Activated naive CD8-positive, alpha-beta T cell treated with anti-CD3 and anti-CD28 coated beads, Interleukin-2, amount 50 U/mL, for 24 hours (primary cell): ENCODE measurements at places on chromosomes 1 and 21.

DNA sequence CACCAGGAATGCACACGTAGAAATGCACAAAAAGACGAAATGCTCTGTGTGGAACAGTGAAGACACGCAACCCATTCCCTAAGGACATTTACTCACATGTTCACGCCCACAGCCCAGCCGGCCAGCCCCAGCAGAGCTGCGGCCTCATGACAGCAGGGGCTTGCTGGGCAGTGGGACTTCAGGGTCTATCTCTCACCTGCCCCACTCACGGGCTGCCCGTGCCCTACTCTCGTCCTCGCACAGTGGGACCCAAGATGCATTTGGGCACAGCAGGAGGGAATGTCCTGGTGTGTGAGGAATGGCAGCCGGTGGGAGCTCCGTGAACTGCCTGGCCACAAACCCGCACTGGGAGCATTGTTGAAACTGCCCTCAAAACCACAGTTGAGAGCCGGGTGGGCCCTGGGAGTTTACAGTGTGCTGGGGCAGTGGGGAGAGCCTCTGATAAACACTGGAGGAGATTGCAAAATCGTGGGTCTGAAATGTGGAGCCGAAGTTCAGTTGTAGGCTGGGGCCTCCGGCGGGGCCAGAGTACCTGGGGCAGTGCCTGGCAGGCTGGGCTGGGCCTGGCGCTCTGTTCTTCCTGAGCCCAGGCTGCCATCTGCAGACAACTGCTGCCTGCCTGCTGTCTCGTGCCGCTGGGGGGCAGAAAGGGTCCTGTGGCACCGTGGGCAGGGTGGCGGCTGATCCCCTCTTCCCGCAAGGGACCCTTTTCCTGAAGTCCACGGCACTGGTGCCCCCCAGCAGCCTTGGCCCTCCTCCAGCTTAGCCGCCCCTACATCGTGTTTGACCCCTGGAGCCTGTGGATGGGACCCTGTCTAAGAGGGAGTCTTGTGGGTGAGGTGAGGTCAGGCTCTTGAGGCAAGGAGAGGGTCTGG is 20.7 kb upstream of the POFUT2 start:
- H3K27me3 ChIP-seq = peaks cover 4% of the 10 kb centered on the region
- DNase-seq = no peak
- H3K4me3 ChIP-seq = no peak overlapping the region

GRCh38 chr1:83620016-83620415 is 378.9 kb downstream of the TTLL7 start:
- H3K4me3 ChIP-seq = no peak overlapping the region
- H3K27me3 ChIP-seq = no peaks in the 10 kb centered on the region
- no peak overlapping the region for H3K27ac ChIP-seq
- DNase-seq = no peak
- no peaks in the 10 kb centered on the region for H3K36me3 ChIP-seq

- DNase-seq = peak; percentile 5
- no peak overlapping the region for H3K4me3 ChIP-seq
- no peaks in the 10 kb centered on the region for H3K27me3 ChIP-seq
- H3K27ac ChIP-seq = no peak overlapping the region
- H3K36me3 ChIP-seq = no peaks in the 10 kb centered on the region
Observed at GRCh38 chr21:20882462-20883407, 115.5 kb upstream of the NCAM2 start.

- no peak overlapping the region for H3K4me3 ChIP-seq
- DNase-seq = no peak
- no peaks in the 10 kb centered on the region for H3K4me1 ChIP-seq
- no peaks in the 10 kb centered on the region for H3K36me3 ChIP-seq
- no peaks in the 10 kb centered on the region for H3K27me3 ChIP-seq
- H3K27ac ChIP-seq = no peak overlapping the region
Observed at GRCh38 chr1:237448042-237448441, 406.1 kb downstream of the RYR2 start.

GRCh38 chr1:60668585-60668984 is 413.8 kb upstream of the NFIA start:
- no peak overlapping the region for H3K27ac ChIP-seq
- no peaks in the 10 kb centered on the region for H3K4me1 ChIP-seq
- H3K36me3 ChIP-seq = no peaks in the 10 kb centered on the region
- no peak overlapping the region for H3K4me3 ChIP-seq
